ENCODE measurements at places on chromosomes 4 and X.

DNA sequence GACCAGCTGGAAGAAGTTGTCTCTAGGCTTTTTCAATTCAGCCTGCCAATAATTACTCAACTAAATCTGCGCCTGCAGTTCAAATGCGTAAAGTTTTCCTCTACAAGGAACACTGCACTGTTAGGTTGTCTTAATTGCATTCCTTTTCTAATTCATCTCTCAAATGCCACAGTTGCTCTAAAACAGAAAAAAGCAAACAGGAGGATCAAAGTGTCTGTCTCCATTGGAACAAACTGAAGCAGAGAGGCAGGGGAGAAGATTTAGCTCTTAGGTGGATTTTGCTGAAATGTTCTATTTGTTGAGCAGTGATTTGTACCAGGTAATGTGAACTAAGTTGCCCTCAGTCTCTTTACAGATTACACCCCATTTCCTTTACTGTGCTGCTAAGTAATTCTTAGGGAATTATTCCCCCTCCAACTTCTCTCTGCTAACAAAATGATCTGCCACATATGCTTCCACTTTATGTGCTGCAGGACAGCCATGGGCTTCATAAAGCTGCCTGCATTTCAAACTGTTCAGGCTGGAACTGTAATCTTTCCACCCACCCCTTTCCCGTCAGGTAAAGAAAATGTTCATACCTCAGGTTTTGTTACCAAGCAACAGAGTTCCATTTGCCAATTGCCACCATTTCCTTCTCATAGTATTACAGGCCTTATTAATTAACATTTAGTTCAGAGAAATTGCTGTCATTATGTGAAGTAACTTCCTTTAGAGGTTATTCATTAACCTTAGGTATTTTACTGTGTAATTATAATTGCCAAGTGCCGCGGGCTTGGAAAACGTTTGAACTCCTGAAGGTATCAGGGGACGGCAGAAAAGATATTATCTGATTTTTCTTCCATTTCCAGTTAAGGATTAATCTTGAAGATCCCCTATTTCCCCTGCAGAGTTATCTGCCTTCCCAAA lies 149.3 kb downstream of the SPRY1 start:
- no peak for DNase-seq

- no peak for DNase-seq
Observed at GRCh38 chr4:26105815-26106699, 192.0 kb downstream of the SMIM20 start.

DNA sequence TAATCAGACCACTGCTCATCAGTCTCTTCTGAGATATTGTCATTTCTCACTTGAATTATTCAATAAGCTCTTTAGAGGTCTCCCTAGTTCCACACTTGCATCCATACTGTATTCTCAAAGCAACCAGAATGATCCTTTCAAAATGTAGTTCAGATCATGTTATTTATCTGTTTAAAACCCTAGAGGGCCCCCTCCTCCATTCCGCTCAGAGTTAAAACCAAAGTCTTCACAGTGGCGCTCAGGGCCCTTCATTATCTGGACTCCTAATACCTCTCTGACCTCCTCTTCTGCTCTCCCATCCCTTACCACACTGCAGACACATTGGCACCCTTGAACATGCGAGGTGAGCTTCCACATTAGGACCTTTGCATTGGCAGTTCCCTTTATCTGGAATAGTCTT lies 32.7 kb upstream of the HPGDS start:
- DNase-seq: no peak

DNA sequence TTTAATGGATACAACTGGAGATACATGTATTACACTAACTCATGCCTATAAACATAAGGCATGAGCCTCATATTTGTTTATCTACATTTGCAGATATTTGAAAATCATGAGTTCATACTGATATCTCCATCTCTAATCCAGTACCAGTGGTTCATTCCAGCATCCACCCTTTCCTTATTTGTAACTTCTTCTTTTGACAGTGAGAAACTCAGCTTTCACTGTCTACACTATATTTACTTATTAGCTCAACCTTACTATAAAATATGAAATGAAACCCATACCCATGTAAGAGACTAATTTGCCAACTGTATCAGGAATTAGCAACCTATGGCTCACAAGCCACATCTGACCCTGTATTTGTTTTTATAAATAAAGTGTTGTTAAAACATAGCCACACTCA lies 161.9 kb upstream of the GPRIN3 start:
- DNase-seq: no peak

- no peak for DNase-seq
Observed at GRCh38 chr4:128566693-128567092, 242.8 kb upstream of the JADE1 start.

DNA sequence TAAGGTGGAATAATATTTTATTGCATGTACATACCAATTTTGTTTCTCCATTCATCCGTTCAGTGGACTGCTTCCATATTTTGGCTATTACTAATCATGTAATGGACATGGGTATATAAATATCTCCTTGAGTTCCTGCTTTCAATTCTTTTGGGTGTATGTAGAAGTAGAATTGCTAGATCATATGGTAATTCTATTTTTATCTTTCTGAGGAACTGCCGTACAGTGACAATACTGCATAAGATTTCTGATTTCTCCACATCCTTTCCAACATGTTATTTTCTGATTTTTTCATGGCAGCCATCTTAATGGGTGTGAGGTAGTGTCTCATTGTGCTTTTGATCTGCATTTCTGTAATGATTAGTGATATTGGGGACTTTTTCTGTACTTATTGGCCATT lies 19.2 kb downstream of the ALPK1 start:
- DNase-seq: no peak

DNA sequence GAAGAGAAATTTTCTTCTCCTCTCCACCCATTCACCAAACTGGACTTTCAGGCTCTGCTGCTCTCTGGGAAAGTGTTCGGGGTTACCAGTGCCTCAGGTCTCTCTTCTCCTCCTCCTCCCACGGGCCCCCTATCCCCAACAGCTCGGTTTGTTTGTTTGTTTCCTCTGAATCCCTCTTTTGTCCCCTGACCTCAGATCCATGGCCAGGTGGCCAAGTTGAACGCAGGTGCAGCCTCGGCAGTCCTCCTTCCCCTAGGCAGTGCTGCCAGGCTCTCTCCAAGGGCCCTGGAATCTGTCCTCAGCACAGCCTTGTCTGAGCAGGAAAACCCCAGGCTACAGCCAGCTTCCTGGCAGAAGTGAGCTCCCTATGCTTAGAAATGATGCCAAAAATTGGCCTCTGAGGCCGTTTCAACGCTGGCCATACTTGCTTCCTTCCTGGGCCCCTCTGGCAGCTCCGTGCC lies 60.0 kb downstream of the FHDC1 start:
- no peak for DNase-seq

- no peak for DNase-seq
Observed at GRCh38 chr4:98098764-98099163, 44.5 kb downstream of the STPG2 start.

- DNase-seq: no peak
Observed at GRCh38 chrX:109199726-109200125, 282.2 kb downstream of the GUCY2F start.

Data from chondrocyte (in vitro differentiated cells).